ENCODE measurements at places on chromosomes 3 and 15.

DNA sequence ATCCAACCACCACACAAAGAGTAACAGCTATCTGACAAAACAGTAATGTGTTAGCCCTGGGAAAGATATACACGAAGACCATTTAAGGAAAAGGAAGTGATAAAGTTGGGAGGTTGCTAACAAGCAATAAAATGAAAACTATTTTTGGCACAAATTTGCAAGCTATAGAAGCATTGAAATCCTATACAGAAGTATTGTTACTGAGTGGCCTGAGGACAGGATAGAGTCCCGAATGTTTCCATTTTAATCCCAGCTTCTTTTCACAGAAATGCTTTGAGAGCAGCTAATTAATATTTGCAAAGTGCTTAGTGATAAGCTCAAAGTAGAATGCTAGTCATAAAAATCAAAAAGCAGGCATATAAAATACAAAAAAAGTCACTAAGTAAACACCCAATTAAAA lies 51.5 kb downstream of the RAD18 start:
- DNase-seq = no peak

DNA sequence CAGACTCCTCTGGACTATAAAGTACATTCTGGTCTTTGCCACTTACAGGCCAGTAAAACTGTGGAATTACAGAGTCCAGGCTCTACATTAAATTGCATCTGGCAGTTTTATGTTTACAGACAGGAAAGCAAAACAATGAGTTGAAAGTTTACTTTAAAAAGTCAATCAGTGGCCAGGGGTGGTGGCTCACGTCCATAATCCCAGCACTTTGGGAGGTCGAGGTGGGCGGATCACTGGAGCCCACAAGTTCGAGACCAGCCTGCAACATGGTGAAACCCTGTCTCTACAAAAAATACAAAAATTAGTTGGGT lies 53.8 kb downstream of the TM4SF4 start:
- no peak for DNase-seq

DNA sequence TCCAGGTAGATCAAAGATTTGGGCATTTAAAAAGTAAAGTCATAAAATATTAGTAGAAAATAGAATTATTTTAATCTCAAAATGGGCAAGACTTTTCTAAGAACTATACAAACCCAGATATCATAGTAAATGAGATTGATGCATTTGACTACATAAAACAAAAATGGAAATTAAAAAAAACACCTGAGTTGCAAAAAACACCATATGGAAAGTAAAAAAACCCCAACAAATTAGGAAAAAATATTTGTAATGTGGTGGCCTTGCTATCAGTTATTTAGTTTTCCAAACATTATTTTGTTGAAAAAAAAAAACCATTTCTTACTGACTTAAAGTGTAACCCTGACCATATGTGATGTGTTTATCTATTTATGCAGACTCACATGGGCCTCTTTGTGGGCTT lies 97.2 kb downstream of the PDCD6IP start:
- no peak for DNase-seq

DNA sequence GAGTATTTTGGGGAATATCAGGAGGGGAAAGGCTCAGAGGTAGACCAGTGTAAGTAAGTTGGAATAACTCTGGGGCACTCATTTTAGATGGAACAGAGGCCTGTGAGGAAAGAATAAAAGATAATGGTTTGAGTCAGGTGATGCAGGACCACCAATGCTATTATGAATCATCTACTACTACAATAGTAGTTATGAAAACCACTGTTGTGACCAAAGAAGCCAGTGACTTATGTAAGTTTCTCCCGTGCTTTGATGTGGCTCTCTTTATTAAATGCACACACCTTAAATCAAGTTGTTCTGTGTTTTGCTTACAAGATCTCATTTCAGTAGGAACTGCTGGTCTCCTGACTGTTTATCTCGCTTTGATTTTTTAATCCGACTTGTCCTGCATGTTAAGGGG lies 13.1 kb upstream of the GUCA1C start:
- DNase-seq = no peak

- no peak for DNase-seq
These were observed 6.9 kb upstream of the IL16 start for GRCh38 chr15:81189583-81190283.

DNA sequence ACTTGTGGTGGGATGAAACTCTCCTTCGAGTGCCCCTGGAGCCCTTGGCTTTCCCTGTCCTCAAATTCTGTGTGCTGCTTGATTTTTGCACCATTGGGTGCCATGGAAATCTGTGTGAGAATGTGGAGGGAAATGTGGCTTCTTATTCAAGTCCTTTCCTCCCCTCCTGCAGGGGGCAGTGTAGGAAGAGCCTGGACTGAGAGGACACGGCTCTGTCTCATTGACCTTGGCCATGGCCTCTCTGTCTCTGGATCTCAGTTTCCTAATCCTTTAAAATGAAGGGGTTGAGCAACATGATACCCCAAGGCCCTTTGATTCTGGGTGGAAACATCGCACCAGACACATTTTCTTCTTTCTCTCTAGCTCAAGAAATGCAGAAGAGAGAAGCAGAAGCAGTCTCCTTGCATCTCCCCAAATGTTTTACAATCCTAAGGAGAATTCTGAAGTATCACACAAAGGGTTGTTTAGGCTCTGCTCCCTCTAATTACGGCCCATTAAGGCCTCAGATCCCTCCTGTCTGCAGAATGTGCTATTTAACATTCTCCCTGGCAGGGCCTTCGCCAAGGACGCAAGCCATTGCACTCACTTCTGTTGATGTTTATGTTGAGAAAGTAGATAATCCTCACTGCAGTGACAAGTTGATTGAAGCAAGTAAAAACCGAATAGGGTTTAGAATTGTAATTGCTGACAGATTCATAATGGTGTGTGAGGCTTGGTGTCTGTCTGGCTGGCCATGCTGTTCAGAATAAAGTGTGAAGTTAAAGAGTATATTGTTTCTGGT lies 169.1 kb downstream of the TPRG1 start:
- no peak for DNase-seq

Measured in KBM-7 (cell line).